ENCODE measurements at places on chromosomes 3 and 15.

- peak; percentile 72 for DNase-seq
Measured at GRCh38 chr3:179068779-179069530, 2.7 kb downstream of the ZMAT3 start.

GRCh38 chr15:45585069-45585791 is 1.9 kb upstream of the BLOC1S6 start:
- no peak for DNase-seq

GRCh38 chr15:69587723-69588426 is 135.3 kb downstream of the RPLP1 start:
- no peak for DNase-seq

- no peak for DNase-seq
Measured at GRCh38 chr3:157888040-157888439, 218.2 kb downstream of the SHOX2 start.

DNA sequence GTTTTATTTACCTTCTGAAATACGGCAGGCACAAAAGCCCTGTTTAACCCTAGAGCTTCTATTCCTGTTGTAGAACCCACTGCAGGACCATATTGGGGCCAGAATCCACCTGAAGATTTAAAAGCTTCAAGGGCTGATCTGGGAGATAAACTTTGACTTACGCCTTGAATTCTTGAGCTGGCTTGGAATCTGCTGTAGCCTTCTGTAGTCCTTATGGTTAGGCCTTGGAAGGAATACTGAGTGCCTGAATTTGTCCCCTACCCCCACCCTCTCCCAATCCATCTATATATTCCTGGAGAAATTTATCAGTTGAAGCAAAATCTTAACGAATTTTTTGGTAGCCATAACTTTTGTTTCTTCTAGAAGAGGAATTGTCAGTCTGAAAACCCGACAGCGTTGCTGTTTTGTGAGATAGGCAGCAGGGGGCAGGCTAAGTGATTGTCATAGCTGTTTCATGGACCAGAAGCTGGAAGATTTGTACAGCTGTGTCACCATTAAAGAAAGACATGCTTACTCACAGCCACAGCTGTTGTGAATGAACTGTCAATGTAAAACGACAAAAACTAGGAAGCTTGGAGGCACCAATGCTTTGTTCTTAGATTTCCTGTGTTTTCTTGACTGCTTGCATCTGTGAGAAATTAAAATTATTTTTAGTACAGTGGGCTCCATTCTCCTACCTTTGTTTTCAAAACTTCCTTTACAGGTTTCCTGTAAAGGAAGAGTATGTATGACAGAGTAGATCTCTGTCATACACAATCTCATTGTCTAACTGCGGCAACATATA is 12.8 kb downstream of the LXN start:
- peak; percentile 40 for DNase-seq

GRCh38 chr15:39228889-39229288 is 352.0 kb upstream of the THBS1 start:
- no peak for DNase-seq

- no peak for DNase-seq
Measured at GRCh38 chr3:52447512-52448355, 2.8 kb upstream of the SEMA3G start.

- no peak for DNase-seq
Measured at GRCh38 chr3:53862241-53862640, 15.9 kb downstream of the IL17RB start.

- DNase-seq = peak; percentile 53
Measured at GRCh38 chr15:50116477-50116876, 2.6 kb downstream of the ATP8B4 start.

DNA sequence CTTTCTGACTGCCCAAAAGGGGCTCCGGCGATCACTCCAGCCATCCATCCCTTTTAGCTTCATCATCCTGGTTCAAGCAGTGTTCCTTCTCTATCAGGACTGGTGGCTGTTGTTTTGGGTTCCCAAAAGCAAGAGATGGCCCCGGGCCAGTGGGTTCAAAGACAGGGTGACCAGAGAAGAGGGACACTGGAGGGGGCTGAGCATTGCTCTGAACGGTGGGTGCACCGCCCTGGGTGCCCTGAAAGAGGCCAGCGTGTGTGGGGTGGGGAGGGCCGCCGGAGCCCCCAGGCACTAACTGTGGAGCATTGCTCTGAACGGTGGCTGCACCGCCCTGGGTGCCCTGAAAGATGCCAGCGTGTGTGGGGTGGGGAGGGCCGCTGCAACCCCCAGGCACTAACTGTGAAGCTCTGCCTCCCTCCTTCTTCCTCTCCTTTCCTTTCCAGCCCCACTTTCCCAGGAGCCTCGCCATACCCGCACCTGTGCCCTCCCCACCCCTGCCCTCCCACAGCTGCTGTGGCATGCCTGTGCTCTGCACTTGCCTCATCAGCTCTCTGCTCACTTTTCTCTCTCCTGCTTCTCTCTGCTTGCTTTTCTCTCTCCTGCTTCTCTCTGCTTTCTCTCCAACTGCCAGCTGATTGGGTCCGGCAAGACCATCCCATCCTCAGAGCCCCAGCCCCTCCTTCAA is 37.4 kb upstream of the OR4F6 start:
- no peak for DNase-seq

DNA sequence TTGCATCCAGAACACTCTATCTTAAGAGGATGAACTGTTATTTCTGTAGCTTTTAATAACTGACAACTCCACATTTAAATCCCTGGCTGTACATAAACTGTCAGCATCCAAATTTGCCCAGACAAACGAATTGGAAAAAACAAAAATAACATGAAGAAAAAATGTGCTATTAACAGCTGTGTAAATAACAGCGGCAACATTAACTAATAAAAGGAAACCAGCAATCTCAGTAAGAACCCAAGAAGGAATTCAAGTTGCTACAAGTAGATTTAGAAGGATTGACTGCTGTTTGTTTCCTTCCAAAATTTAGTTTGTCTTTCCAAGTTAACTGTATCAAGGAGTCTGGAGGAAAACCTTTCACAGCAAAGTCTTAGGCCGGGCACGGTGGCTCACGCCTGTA is 550.6 kb upstream of the MDFIC2 start:
- DNase-seq = no peak

- DNase-seq = no peak
Measured at GRCh38 chr15:77029166-77030047, 34.5 kb downstream of the PSTPIP1 start.

GRCh38 chr15:62163397-62164013 is 1.6 kb downstream of the C2CD4B start:
- no peak for DNase-seq

Measured in NCI-H69 (cell line).